Activated CD4-positive, alpha-beta memory T cell treated with anti-CD3 and anti-CD28 coated beads for 36 hours (primary cell): ENCODE measurements at places on chromosomes 7 and 10. TPM values are rescaled to one million over a fixed set of nuclear protein-coding genes. Genes with fewer than 3 reads are reported as not detected.

Gene ATOH7
- not detected for total RNA-seq

Gene CYP26C1
- not detected for total RNA-seq

Gene ACTL6B
- total RNA-seq = not detected

Gene EPHA1
- total RNA-seq = 2.9 TPM

Gene GPNMB
- total RNA-seq = 0.43 TPM

DNA sequence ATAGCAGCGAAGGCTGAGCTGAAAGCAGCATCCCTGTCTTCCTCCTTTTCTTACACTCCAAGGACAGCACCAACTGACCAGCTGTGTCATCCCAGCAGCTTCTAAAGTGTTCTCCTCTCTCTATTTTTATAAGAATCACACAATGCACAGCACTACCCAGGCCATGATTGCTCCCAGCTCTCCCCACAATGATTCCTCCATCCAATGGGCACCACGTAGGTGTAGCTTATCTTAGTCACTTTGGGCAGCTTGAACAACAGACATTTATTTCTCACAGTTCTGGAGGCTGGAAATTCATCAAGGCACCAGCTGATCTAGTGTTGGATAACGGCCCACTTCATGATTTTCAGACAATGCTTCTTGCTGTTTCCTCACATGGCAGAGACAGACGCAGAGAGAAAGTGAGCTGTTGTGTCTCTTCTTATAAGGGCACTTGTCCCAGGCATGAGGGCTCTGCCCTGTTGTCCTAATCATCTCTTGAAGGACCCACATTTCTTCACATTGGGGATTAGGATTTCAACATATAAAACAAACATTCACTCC lies 92.0 kb upstream of the CDC14C start:
- no peak overlapping the region for H3K4me3 ChIP-seq
- no peaks in the 10 kb centered on the region for H3K27me3 ChIP-seq
- H3K36me3 ChIP-seq = no peaks in the 10 kb centered on the region
- no peak overlapping the region for H3K27ac ChIP-seq
- DNase-seq = no peak

- no peak for DNase-seq
- no peak overlapping the region for H3K4me3 ChIP-seq
- no peaks in the 10 kb centered on the region for H3K4me1 ChIP-seq
Observed at GRCh38 chr7:115297656-115298055, 375.8 kb downstream of the MDFIC start.

DNA sequence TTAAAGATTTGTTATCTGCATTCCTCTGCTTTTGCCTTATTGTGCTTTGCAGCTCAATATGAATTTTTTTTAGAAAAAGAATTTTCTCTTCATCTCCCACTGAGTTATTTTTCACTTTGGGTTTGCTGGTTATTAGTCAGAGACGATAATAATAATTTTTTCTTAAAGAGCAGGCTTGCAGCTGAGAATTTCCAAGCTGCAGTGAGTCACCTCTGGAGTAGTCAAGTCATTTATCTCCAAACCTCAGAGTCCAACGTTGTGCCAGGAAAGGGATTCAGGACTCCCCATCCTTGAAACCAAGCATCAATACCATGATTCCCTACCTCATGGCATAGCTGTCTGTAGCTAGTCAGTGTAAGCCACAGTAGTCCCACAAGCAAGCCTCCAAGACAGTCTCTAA lies 15.2 kb upstream of the EGR2 start:
- DNase-seq = no peak

- H3K4me1 ChIP-seq = no peaks in the 10 kb centered on the region
- DNase-seq = no peak
- H3K36me3 ChIP-seq = no peaks in the 10 kb centered on the region
- peaks cover 5% of the 10 kb centered on the region for H3K27me3 ChIP-seq
Observed at GRCh38 chr7:133135451-133135850, 53.6 kb upstream of the CHCHD3 start.

- no peak overlapping the region for H3K27ac ChIP-seq
- no peak overlapping the region for H3K4me3 ChIP-seq
- no peaks in the 10 kb centered on the region for H3K27me3 ChIP-seq
- no peaks in the 10 kb centered on the region for H3K36me3 ChIP-seq
Observed at GRCh38 chr7:116331020-116331419, 120.7 kb downstream of the TES start.

DNA sequence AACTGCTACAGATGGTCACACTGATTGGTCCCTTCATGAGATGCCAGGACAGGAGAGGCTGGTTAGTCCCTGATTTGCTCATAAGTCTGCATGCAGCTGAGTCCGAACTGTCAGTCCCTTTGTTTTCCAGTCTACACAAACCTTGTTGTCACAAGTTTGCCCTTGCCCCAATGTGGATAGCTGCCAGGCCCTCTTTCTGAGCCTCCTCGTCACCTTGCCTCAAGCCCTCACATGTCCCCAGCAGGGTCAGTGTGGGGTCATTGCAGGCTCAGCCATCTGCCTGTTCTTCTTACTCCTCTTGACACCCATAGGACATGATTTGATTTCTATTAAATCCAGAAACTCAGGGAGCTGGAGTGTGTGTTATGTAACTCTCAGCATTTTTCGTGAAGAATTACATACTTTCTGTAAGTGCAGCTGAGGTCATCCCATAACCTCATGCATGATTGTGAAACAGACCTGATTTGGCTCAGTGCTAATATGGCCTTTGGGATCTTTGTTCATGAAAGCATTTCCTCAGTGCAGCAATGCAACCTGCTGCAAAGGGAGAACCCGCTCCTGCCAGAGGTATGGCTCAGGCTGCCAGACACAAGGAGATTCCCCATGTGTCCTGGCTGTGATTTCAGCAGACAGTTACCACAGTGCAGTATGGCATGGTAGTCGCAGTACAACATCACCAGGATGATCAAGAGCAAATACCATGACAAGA lies 70.0 kb upstream of the ZMIZ2 start:
- no peak overlapping the region for H3K27ac ChIP-seq
- H3K27me3 ChIP-seq = no peaks in the 10 kb centered on the region
- H3K36me3 ChIP-seq = peaks cover 32% of the 10 kb centered on the region
- no peaks in the 10 kb centered on the region for H3K4me1 ChIP-seq

- no peak overlapping the region for H3K4me3 ChIP-seq
- H3K36me3 ChIP-seq = no peaks in the 10 kb centered on the region
- no peak overlapping the region for H3K27ac ChIP-seq
- peaks cover 37% of the 10 kb centered on the region for H3K4me1 ChIP-seq
- H3K27me3 ChIP-seq = no peaks in the 10 kb centered on the region
- DNase-seq = no peak
Observed at GRCh38 chr10:110725801-110726630, 81.9 kb downstream of the RBM20 start.

DNA sequence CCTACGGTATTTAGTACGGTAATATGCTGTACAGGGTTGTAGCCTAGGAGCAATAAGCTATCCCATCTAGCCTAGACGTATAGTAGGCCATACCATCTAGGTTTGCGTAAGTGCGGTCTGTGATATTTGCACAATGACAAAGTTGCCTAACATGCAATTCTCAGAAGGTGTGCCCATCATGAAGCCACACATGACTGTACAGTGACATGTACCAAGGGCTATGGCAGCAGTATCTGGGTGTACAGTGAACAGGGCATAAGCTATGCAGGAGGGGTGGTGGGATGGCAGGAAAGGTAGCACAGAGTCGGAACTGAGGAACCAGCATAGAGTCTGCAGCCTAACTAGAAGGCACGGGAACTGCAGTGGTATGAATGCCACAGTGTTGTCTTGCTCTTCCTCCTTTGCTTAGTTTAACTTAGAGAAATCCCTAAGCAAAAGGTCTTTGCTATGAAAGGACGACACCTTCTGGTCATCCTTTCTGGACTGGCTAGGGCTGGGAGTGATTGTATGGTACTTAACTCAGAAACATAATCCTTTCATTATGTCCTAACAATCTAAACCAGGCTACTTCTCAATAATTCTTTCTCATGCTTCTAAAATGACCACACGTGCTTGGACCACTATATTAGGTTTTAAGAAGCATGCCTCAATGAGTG lies 93.5 kb downstream of the DYNC1I1 start:
- no peaks in the 10 kb centered on the region for H3K4me1 ChIP-seq
- no peak overlapping the region for H3K4me3 ChIP-seq
- DNase-seq = no peak

GRCh38 chr7:127933146-127933545 lies 98.1 kb downstream of the LRRC4 start:
- no peak overlapping the region for H3K4me3 ChIP-seq
- no peaks in the 10 kb centered on the region for H3K27me3 ChIP-seq
- no peak for DNase-seq
- H3K27ac ChIP-seq = no peak overlapping the region
- H3K4me1 ChIP-seq = peaks cover 4% of the 10 kb centered on the region
- peaks cover 46% of the 10 kb centered on the region for H3K36me3 ChIP-seq

DNA sequence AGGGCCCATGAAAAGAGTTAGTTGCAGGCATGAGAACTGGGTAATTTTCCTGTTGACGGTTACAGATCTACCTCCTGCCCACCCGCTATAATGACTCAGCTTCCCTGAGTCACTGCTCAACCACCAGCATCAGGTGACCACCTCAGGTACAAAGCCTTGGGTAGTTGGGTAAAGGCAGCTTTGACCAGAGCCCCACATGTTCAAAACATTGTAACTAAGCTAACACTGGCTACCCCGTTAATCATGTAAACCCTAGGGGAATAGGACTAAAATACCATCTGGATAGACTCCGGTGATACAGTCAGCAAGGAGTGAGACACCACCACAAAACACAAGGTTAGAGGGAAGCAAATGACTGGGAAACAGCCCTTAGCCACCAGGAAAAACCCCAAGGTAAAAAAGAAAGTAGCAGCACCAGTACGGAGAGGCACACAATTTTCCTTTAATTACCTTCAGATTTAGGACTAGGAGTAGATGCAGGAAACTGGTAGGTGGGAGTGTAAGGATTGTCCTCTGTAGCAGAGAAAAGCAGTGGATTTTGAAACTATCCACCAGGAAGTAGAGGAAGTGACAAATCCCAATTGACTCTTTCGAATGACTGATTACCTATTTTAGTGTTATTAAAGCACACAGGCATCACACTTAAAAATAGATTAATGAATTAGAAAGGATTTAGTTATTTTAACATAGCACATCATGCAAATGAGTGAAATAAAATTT lies 103.5 kb upstream of the PDLIM1 start:
- peak; percentile 61 for DNase-seq
- H3K4me1 ChIP-seq = peaks cover 11% of the 10 kb centered on the region
- no peak overlapping the region for H3K27ac ChIP-seq
- H3K36me3 ChIP-seq = no peaks in the 10 kb centered on the region
- H3K27me3 ChIP-seq = no peaks in the 10 kb centered on the region

DNA sequence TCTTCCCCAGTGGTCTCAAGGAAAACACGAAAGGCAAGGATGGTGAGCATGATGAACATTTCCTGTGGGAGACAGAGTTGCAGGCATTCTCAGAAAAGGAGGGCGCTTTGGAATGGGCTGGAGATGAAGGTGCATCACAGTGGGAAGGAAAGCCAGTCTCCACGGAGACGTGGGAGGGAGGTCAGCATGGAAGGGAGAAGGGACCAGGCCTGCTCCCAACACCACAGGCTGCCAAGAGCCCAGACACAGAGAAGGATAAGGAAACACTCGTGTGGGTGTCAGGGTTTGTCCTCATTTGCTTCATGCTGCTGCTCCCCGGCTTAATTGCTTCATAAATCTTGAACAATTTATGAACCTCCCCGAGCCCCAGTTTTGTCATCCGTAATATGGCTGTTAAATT lies 231.5 kb upstream of the ZNF32 start:
- no peak overlapping the region for H3K4me3 ChIP-seq
- no peak overlapping the region for H3K27ac ChIP-seq
- no peak for DNase-seq
- no peaks in the 10 kb centered on the region for H3K4me1 ChIP-seq

DNA sequence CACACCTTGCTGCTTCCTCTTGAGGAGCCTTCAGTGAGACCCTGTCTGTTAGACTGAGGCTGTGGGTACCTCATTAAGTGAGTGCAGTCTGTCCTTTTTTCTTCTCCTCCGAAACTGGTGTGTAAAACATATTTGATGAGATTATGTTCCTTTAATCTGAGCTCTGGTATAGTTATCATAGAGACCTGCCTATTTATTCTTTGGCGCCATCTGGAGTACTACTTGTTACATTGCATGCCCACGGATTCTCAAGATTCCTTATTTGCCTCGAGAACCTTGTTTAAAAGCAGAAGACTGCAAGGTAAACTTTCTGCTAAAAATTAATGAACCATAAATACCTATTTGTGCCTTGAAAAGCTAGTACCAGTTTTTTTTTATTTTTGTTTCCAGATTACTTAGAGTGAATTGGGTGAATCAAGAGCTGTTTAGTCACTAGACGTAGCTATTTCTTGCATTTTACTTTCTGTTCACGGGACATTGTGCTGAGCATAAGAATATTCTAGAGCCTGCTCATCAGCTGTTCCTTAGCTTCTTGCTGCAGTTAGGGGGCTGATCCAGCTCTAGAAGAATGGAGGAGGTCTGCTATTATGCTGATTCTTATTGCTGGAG lies 16.9 kb upstream of the STMP1 start:
- DNase-seq = no peak
- no peak overlapping the region for H3K4me3 ChIP-seq
- no peaks in the 10 kb centered on the region for H3K4me1 ChIP-seq
- peaks cover 38% of the 10 kb centered on the region for H3K36me3 ChIP-seq
- no peaks in the 10 kb centered on the region for H3K27me3 ChIP-seq

DNA sequence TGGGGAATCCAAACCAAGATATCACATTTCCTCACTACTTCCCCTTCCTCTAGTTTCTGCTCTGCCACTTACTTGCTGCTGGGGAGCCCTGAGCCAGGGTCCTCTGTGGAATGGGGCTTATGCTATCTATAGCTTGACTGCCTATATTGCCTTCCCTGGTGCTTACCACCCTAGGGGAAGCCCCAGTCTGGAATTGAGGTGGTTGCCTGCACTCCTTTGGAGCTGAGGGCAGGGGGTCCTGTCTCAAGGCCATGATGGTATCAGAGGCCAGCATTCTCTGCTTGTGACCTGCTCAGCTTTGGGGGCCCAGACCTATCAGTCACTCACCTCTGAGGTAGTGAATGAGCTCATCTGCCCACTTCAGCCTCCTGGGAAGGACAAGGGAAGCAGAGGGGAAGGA lies 29.3 kb upstream of the INMT start:
- no peak overlapping the region for H3K4me3 ChIP-seq
- no peak for DNase-seq
- H3K36me3 ChIP-seq = peaks cover 26% of the 10 kb centered on the region
- H3K27me3 ChIP-seq = no peaks in the 10 kb centered on the region
- peaks cover 21% of the 10 kb centered on the region for H3K4me1 ChIP-seq

- H3K27me3 ChIP-seq = peaks cover 5% of the 10 kb centered on the region
- H3K4me3 ChIP-seq = no peak overlapping the region
- no peaks in the 10 kb centered on the region for H3K36me3 ChIP-seq
- no peak overlapping the region for H3K27ac ChIP-seq
- H3K4me1 ChIP-seq = no peaks in the 10 kb centered on the region
- no peak for DNase-seq
Observed at GRCh38 chr7:112648781-112649180, 141.4 kb downstream of the TMEM168 start.
